ENCODE measurements at places on chromosomes 5 and 9.

DNA sequence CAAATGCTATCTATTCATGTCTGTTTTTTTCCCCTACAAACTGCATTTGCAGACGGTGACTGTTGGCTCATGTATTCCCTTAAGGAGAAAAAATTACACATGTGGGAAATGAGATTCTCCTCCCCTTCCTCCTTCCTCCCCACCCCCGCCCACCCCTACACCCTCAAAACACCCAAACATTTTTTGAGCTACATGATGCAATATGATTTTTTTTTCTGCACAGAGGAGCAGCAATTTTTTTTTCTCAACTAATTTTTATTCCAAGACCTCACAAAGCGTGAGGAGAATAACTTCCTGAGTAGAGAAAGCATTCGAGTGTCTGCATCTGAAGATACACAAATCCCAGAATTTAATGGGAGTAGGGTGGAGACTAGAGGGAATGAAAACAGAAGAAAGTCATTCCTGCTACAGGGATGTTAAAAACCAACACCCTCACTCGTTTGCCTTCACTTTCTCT, 118.1 kb downstream of the PRDM6 start:
- ATAC-seq, result peak; percentile 37

GRCh38 chr5:85159395-85159794, 774.7 kb upstream of the EDIL3 start:
- no peak for ATAC-seq

DNA sequence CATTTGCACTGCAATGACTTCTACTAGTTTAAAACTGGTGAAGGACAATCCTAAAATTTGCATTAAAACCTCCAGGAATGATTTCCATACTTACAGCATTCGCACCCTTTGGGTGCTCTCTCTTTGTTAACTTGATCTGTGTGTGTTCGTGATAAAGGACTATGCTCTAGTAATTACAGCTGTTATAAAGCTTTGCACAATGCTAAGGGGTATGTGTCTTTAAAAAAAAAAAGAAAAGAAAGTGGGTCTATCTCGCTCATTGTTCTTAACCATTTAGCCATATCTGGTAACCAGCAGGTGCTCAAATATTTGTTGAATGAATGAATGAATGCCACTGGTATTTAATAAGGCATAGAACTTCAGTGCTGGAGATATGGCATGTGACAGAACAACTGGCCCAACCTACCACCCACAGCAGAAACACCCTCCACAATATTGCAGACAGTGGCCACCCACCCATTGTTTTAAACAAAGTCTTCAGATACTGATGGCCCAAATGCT, 8.7 kb downstream of the TRIM36 start:
- no peak for ATAC-seq

- ATAC-seq, result no peak
Observed at GRCh38 chr5:74281166-74281565, 359.4 kb downstream of the ENC1 start.

DNA sequence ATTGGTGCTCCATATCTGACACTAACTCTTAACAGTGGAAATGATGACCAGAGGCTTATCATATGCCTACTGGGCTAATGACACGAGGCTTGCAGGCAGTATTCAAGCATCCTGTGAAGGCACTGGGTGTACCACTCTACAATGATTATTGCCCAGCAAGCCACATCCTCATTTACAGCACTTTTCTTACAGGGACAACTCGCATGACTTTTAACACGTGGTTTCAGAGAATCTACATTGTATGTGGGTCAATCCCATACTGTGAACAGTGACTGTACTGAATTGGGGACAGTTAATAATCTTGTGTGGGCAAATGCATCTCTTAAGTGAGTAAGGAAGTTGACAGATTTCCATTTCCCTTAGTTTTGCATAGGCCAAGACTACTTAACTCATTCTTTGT, 260.0 kb downstream of the TRPM3 start:
- no peak for ATAC-seq

GRCh38 chr5:123344816-123345426, 78.3 kb downstream of the CEP120 start:
- ATAC-seq, result peak; percentile 78

- ATAC-seq, result peak; percentile 76
Observed at GRCh38 chr5:33032271-33033070, 321.4 kb downstream of the NPR3 start.

DNA sequence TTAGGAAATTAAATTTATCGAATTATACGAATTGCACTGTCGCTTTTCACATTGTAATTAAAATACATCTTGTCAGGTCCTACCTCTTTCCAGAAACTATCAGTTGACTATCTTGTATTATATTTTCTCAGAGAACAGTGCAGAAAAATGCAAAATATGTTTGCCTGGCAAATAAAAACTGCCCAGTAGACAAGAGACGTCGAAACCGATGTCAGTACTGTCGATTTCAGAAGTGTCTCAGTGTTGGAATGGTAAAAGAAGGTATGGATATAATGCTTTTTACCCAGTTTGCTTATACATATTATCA, 10.8 kb downstream of the NR4A3 start:
- no peak for ATAC-seq

DNA sequence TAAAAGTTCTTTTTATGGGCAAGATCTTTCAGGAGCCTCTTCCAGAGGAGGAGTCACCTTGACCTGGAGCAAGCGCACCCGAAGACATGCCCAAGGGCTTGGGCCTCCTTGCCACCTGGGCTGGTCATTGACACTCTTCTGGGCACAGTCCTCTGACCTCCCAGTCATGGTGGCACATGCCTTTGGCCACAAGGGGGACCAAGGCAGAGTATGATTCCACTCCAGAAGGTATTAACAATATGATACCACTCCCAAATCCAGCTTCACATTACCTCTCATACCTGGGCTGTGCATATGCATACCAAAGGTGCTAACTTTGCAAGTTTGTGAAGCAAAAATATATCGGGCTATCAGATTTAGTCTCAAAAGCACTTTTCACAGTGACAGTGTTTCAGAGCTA, 84.6 kb downstream of the MAST4 start:
- no peak for ATAC-seq

GRCh38 chr5:35850967-35851680, 5.6 kb upstream of the IL7R start:
- peak; percentile 36 for ATAC-seq

DNA sequence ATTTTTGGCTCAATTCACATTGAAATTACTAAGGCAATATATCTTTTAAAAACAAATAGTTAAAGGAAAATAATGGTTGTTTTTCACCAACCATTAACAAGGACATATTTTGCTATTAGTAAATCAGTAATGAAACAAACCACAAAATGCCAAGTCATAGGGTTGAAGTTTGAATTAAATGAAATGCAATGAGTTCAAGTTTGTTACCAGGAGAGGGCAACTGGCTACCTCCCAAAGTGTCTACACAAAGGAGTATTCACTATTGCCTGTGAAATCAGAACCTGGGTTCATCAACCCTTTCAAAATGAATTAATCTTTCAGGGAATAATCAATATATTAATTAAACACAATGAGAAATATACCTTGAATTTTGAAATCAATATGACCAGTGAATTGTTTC, 138.4 kb upstream of the DMRTA1 start:
- ATAC-seq, result no peak

GRCh38 chr9:96484521-96484931, 34.6 kb downstream of the HABP4 start:
- ATAC-seq, result no peak

DNA sequence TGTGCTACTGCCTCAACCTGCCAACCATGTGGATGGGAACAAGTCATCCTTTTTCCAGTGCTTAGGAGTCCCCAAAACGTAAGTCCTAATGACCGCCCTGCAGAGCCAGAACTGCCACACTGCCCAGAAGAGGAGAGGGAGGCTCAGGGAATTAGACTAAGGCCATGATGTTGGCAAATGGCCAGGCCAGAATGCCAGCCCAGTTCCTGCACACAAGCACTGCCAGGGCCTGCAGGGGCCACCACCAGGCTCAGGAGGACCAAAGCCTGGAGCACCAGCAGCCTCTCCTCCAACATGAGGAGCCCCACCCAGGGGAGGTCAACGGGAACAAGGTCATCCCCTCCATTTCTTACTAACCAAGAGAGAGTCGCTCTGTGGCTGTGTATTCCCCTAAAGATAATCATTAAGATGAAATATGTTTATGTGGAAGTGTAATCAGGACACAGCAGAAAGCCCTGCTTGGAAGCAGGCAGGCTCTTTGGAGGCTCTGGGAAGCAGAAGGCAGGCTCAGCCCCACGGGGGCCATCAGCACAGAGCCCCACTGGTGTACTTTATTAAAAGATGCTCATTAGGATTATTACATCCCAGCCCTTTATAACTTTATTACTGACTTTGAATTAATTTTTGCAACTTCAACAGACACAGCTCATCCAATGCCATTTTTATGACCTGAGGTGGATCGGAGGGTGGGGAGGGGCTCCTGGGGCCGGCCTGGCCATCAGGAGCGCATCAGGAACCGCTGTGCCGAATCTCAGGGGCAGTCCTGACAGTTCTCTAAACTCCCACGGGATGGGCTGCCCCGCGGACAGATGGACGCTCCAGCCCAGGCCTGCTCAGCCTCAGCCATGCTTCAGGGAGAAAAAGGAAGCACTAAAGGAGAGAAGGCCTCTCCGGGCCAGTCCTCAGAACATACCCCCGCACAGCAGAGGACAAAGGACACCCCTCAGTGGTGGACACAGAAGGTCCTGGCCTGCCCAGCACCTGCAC, 127.0 kb downstream of the ADAMTS2 start:
- ATAC-seq, result no peak

GRCh38 chr9:129719135-129719534, 33.7 kb downstream of the PTGES start:
- ATAC-seq, result no peak

DNA sequence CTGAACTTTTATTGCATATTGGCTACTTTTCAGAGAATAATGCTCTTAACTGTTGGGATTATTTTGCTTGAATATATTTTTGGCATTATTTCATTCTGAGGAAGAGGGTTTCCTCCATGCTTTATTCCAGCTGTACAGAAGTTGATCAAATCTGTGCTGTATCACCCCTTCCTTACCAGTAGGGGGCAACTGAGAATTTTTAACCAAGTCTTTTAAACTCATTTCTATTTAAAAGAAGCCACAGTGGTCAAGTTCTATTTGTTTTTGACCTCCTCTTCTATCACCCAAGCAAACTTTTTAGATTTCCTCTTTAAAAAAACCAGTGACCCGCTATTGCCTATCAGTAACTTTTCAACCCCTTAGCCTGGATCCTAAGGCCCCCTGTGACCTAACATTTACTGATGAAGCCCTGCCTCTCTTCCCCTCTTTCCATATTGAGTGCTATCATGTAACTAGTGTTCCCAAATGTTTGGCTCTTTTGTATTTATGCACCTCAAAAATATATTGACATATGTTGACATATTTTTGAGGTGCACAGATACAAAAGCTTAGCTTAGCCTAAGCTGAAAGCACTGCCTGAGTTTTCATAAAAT, 80.6 kb downstream of the FBXO4 start:
- ATAC-seq, result peak; percentile 72

GRCh38 chr9:117624106-117624505, 80.1 kb upstream of the TLR4 start:
- ATAC-seq, result no peak

- ATAC-seq, result peak; percentile 31
Observed at GRCh38 chr5:157400741-157401495, 59.1 kb upstream of the NIPAL4 start.

- ATAC-seq, result peak; percentile 85
Observed at GRCh38 chr9:103789686-103790085, 304.4 kb upstream of the SMC2 start.

- no peak for ATAC-seq
Observed at GRCh38 chr9:121589986-121590385, 61.4 kb upstream of the DAB2IP start.

DNA sequence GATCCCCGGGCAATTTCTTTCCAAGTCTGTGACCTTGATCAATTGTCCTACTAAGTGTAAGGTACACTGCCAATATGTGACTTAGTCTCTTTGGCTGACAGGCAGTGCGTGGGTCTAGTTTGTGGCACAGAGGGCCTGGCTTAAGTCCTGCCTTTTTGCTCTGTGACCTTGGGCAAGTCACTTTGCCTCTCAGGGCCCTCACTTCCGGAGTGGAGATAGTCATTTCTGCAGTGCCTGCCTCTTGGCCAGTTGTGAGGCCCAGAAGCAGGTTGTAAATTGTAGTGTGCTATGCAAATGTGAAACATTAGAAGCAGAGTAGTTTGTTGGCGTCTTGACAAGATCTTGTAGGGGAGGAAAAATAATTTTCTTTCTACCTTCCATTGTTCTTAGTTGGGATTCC, 39.0 kb downstream of the KIF4B start:
- no peak for ATAC-seq

- no peak for ATAC-seq
Observed at GRCh38 chr9:125739436-125739835, 7.7 kb upstream of the PBX3 start.

DNA sequence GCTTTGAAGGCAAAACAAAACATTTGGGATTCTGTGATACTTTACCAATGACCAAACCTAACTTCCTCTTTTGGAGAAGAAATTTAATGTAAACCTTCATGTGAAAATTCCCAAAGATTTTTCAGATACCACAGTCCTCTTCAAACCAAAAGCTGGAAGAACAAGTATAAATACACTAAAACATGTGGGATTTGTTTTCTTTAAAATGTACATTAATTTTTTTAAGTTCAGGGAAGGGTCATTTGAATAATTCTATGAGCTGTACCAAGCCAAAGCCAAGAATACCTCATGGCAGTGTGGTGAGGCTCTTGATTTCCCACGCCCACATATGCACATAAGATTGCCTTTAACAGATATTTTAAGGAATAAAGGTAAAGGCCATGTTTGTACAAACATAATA, 28.4 kb upstream of the ITGA1 start:
- ATAC-seq, result no peak

DNA sequence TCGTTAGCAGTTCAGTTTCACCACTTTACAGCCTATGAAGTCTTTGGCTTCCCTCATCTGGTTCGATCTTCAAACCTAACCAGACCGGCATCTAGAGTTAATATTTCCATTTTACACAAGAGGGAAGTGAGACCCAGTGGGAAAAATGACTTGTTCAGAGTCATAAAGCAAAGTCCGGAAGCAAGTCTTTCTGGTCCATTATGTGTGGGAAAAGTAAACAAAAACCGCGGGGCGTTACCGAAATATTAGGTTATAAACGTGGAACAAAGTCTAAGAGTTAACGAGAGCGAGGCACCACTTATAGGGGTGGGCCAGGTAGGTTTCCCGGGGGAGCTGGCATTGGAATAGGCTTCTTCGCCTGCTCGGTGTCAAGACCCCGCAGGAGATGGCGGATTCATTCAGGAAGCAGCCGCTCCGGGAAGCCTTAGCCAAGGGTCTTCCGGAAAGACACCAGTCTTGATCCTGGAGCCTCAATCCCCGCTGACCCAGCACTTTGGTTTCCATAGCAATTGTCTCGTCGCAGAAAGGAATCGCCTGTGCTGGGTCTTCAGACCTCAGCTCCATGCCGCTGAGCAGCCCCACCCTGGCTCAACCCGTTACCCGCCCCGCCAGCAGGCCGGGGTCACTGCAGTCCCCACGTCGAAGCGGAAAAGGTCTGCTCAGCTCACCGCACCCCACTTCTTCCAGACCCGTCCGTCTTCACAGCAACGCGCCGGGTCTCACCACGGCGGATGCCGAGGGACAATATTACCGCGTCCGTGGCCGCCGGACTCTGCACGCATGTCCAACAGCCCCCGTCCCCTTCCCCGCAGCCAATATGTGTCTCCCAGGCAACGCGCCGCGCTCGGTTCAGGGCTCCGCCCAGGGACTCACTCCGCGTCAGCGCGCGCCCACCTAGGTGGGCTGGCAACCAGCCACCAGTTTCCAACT, at the start of gene C5orf52:
Gene C5orf52, plus strand, starts transcription at position 872 of the 930 bp plus-strand sequence. CDS start 82 bp downstream, outside the sequence.
- peak; percentile 86 for ATAC-seq

- ATAC-seq, result peak; percentile 100
Observed at GRCh38 chr9:21110708-21111576, 30.7 kb downstream of the IFNW1 start.

Data from SK-N-SH treated with all-trans-retinoic acid at 6 μM for 48 hours (cell line).